ENCODE measurements at places on chromosomes 11 and 22.

DNA sequence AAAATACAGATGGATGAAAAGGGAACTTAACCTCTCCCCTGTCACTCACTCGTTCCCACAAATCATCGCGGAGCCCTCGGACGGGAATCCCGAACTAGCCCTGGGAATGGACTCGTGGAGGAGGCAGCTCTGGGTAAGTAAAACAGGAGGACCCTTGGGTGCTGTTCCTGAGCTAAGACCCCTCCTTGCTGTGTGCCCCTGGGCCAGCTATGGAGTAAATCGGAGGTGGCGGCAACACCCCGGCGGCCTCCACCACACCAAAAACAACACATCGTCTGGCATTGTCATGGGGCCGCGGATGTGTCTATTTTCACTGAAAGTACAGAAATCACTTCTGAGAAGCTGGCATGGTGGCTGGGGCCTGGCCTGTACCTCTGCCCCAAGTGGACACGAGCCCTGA, 12.1 kb downstream of the CPT1A start:
- DNase-seq = no peak

DNA sequence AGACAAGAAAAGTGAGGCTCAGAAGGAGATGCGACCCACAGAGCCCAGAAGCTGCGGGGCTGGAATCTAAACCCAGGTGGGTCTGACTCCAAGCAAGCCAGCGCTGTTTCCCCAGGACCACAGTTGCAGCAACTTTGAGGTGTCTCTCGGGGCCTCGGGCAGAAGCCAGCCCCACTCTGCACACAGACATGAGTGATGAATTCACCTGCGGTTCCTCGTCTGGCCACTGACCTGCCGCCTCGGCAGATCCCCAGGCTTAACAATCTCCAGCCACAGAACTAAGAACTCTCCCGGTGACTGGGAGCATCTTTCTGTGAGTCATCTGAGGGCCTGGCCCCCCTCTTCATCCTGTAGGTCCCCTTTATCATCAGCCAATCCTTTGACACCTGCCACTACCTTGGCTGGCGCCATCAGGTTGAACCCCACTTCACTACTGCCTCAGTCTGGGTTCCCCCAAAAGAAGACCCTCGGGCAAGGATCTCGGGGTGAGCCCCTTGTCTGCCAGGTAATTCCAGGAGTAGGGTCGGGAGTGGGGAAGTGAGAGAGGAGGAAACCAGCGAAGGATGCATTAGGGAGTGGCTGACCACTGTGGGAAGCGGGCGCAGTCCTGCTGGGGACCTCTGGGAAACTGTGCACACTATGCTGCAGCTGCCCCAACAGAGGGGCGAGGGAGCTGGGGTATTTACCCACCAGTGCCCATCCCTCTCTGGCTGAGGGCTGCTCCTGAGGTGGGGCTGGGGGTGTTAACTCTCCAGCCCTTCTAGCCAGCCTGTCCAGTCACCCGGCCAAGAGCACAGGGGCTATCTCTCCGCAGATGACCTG, 33.0 kb upstream of the MN1 start:
- DNase-seq = no peak

DNA sequence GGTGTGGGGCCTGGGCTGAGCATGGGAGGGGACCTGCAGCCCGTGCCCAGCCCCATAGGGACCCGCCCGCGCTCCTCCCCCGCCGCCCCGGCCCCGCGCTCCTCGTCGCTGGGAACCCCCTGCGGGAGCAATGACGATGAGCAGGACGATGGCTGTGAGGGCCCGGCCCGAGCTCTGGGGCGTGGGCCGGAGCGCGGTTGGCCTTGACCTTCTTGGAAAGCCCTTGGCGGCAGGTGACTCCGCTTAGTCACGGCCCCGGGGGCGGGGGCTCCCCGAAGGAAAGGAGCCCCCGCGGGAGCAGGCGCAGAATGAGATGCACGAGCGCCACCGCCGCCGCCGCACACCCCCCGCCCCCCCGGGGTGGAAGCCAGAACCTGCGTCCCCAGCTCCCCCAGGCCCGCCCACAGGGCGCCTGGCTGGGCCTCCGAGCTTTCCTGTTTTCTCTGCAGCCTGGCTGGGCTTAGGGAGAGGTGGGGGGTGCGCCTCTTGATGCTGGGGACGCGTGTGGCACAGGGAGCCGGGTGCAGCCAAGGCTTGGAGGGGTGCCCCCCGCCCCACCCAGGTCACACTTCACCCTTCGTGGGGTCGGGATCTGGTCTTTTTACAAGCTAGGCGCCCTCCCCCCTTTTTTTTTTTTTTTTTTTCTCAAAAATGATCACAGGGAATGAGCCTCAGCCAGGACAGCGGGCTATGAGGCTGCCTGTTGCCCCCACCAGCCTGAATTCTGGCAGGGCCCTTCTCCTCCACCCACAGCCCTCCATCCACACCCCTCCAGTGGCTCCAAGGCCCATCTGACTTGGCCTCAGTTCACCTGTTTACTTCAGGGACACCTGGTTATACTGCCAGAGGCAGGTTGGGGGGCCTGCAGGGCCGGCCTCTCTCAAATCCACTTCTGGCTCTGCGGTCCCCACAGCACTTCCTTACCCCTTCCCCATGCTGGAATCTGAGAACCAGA, 17.9 kb downstream of the CRELD2 start:
- DNase-seq = no peak

- DNase-seq = no peak
Measured at GRCh38 chr11:19447150-19447566, 206.4 kb upstream of the E2F8 start.

Data from HFF-Myc (cell line).